HFFc6 (cell line): ENCODE measurements at places on chromosomes 16 and 17.

GRCh38 chr16:10410469-10410868 is 24.6 kb downstream of the ATF7IP2 start:
- DNase-seq: no peak

DNA sequence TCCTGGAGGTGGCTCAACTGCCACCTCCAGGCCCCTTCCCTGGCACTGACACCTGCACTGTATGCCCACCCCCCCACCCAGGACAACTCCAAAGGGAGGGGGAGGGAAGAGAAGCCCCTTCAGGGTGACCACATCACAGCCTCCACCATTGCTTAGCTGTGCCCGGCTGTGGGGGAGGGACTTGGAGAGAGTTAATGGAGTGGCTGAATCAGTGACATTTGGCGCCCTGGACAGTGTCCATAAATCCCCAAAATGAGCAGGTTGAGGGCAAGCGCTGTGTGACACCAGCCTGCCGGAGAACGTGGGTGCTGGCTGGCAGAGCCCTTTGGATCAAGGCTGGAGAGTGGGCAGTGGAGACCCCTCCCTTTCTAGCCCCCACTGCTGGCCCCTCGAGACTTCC is 883 bp downstream of the USH1G start:
- no peak for DNase-seq

DNA sequence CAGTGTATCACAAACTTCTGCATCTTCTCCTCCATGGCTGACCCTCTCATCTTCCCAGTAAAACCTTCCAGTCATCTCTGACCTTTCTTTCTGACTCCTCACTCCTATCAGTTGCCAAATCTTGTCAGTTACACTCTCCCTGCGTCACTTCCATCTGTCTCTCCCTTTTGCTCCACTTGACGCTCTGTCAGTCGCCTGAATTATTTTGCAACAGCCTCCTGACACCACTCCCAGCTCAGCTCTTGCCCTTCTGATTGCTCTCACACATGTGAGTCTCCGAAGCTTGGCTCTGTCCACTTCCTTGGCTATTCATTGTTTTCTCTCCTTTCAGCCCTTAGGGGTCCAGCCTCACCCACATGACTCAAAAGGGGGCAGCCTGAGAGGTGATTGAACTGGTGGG is 27.7 kb downstream of the DHRS7C start:
- no peak for DNase-seq

DNA sequence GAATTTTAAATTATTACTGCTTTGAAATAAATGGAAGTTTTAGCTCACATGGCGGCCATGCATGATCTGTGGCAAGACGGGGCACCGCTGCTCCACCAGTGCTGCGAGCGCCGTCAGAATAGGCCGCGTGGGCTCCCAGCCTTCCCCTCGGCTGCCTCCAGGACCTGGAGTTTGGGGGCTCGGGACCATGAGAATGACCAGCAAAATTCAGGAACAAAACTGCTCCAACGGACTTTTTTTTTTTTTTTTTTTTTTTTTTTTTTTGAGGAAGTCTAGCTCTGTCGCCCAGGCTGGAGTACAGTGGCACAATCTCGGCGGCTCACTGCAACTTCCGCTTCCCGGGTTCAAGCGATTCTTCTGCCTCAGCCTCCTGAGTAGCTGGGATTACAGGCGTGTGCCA is 38.3 kb upstream of the AKAP1 start:
- no peak for DNase-seq

- no peak for DNase-seq
Measured at GRCh38 chr17:70539132-70539924, 370.0 kb downstream of the KCNJ2 start.

GRCh38 chr17:14942526-14943190 is 322.5 kb downstream of the PMP22 start:
- DNase-seq: peak; percentile 21

- DNase-seq: no peak
Measured at GRCh38 chr17:48734333-48735061, 5.9 kb upstream of the HOXB13 start.

- DNase-seq: no peak
Measured at GRCh38 chr16:54932021-54932660, 1.5 kb downstream of the IRX5 start.

GRCh38 chr17:21304091-21304490 is 19.6 kb downstream of the MAP2K3 start:
- DNase-seq: no peak

DNA sequence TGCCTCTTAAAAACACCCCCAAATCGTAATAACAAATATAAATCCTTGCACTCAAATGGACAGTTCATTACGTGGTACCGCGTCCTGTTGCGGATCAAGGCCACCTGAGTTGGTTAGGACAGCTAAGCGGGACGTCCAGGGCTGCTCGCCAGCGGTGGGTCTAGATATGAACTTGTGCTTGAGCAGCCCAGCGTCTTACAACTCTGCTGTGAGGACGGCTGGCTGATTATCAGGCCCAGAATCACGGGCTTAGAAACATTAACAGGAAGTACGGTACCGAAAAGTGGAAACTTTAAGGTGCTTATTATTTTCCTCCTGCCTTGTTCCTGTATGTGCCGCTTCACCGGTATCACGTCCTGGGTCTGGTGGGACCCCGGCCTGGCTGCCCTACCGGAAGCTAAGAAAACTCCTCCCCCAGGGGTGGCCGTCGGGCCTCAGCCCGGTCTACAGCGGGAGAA is 832 bp upstream of the SRRM2 start:
- no peak for DNase-seq

DNA sequence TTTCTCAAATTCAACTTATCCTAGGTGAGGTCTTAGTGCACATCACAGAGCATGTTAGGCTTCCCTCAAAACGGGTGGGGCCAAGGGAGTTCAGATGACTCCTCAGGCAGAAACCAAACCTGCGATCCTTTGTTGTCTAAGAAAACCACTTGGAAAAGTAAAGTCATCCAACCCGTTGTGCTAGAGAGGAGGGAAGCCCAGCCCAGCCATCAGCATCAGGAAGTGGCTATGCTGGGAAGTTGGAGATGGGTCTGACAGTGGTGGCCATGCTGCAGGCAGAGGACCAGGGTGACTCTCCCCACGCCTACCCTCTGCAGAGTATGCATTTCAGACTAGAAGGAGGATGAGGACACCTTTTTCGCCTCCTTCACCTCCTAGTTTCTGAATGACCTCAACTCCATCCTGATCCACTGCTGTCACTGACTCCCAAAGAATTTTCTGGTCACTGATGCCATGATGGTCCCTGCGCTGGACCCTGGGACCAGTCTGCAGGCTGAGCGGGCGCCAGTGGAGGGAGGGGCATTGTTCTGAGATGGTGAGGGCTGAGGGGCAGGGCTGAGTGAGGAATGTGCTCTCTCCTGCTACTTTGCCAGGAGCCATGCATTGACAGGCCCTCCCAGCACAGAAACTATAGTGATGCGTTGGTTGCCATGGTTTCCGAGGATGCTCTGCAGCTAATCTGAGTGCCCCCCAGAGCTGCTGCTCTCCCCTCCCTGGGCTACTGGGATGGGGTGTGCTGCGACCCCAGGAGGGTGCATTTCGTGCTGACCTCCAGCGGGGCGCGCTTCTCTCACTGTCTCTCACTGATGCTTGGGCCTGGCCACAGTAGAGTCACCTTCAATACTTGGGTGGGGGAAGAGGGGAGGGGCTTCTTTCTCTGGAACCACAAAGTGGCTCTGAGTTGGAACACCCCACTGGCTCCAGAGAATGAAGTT is 20.4 kb downstream of the ALOX12B start:
- no peak for DNase-seq

DNA sequence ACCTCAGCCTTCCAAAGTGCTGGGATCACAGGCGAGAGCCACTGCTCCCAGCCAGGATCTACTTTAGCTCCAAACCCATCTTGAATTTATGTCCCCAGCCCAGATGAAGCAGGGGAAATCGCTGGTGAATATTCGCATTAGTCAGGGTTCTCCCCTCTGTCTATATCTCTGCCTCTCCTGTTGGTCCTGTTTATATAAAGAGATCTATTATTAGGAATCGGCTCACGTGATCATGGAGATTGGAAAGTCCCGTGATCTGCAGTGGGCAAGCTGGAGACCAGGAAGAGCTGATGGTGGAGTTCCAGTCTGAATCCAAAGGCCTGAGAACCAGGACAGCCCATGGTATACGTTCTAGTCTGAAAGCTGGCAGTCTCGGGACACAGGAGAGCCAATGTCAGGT is 382.8 kb downstream of the SEC14L1 start:
- DNase-seq: no peak

- no peak for DNase-seq
Measured at GRCh38 chr17:81921537-81921862, 3.5 kb upstream of the SIRT7 start.

GRCh38 chr16:57536306-57537193 is at the start of gene CCDC102A:
Gene CCDC102A, minus strand, starts transcription at chr16:57536571. Its CDS starts 7,394 bp downstream, at chr16:57529177.
- DNase-seq: no peak
